KG1 (cell line): ENCODE measurements at places on chromosomes 1 and 21.

DNA sequence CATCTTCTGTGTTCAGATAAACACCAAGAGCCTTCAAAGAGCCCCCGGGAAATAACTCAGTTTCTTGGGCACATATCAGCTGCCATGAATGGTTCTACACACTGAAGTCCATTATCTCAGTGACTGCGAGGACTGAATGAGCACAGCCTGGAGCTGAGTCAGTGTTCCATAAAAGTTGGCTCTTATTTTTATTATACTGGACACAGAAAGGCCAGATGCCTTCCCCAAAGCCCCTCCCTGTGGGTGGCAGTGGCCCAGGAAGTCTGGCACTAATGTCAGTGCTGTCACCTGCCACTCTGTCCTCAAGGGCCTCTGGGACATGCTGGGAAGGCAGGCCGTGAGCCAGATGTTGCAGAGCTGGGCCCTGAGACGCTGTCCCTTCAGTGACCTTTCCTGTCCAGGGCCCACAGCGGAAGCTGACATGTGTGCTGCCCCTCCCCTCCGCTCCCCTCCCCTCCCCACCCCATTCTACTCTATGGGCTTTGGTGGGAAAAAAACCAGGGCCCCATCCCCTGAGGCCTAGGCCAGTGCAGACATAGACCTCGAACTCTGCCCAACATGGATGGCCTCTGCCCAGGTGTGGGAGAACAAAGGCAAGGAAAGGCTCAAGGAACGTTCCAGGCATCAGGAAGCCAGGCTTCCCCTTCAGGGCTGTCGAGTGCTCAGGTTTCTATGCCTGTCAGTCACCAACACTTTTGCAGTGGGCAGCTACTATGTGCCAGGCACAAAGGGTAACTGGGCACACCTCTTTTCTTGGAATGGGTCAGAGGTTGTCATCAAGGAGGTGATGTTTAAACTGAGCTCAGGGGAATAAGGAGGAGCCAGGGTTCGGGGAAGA is 22.4 kb upstream of the NPPB start:
- no peak for DNase-seq

DNA sequence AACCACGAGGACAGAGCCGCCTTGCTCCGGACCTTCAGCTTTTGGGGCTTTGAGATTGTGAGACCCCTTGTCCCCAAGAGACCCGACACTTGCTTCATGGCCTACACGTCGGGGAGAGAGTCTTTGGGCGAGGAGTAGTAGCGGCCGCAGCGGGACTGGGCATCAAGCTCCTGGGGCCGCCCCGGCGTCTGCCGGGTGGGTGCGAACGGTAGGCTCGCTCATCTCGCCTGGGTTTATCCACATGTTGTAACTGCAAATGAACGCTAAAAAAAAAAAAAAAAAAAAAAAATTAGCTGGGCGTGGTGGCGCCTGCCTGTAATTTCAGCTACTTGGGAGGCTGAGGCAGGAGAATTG is 27.9 kb upstream of the RLF start:
- no peak for DNase-seq

GRCh38 chr1:118979754-118980575 is 8.2 kb downstream of the TBX15 start:
- no peak for DNase-seq

DNA sequence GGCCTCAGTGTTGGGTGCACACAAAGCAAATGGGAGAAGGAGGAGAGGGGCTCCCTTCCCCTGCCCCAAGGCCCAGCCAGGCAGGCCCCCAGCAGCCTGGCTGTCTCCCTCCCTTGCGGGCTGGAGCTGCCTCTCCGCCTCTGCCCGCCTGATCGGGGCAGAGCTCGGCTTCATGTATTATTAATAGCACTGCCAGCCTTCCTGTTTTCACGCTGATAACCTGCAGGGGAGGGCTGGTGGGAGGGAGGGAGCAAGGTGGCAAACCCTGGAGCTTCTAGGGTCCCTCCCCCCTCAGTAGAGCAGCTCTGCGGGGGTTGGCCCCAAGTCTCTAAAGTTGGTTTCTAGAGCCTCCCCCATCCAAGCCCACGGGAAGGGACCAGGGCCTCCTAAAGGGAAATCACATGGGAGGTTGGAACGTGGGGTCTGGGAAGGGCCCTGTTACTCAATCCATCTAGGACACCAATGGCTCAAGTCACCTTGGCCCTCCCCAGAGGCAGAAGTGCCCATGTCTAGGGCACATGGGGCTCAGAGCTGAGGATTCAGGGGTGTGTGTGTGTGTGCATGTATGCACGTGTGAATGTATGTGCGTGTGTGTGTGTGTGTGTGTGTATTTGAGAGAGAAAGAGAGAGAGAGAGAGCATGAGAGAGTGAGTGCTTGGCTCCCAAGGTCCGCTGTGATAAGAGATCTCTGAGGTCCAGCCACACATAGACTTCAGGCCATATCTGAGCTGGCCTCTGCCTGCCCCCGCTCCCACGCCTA is 21.8 kb upstream of the POU3F1 start:
- no peak for DNase-seq

GRCh38 chr21:43269957-43270705 is 101.3 kb downstream of the CRYAA start:
- no peak for DNase-seq

DNA sequence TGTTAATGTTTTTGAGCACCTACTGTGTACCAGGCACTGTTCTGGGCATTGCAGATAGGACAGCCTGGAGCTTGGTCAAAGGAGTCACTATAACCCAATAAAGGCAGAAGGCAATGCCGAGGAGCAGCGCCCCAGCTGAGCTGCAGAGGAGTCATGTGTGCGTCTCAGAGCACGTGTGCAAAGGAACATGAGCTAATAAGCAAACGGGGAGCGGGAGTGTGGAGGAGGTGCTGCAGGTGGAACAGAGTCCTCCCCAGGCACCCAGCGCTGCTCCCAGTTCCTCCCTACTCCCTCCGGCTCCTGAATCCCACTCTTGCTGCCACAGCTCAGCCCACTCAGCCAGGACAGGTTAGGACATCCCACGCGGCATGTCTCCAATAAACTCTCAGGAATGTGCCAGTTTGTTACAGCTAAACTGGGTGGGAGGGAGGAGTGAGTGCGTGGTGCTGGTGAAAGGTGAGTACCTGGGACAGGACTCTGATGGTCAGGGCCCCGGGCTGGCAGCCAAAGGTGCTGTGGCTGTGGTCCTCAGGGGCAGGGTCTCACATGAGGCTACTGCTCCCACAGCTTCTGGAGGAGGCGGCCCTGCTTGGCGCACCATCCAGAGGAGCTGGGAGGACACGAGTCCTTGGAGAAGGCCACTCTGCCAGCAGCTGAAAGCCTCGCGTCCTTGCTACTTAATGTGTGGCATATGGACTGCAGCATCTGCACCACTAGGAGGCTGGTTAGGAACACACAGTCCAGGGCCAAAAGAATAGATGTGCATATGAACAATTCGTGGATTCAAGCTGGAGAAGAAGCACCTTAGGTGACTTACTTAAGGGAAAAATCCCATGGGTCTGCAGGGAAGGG is 52.3 kb downstream of the GRIK3 start:
- no peak for DNase-seq

GRCh38 chr21:32917362-32918135 is 108.2 kb upstream of the OLIG2 start:
- DNase-seq: no peak

GRCh38 chr1:5907386-5907785 is 84.8 kb downstream of the NPHP4 start:
- DNase-seq: no peak

DNA sequence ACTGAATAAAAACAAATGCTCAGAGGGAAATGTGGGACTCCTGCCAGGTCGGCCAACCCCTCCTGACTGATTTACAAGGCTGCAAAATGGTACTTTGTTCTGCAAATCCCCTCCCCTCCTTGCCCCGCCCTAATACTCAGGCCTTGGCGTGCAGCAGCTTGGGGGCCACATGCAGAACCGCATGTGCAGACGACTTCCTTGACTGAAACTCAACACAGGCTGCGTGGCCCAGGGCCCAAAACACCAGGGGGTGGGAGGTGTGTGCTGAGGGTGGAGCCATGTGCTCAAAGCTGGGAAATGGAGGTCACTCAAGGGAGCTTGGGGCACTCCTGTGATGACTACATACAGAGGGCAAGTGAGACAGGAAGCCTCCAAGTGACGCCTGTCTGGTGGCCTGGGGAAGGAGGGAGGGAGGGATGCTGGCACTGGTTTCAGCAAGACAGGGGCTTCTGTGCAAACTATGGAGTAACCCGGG is 87.2 kb downstream of the MRPL37 start:
- no peak for DNase-seq

DNA sequence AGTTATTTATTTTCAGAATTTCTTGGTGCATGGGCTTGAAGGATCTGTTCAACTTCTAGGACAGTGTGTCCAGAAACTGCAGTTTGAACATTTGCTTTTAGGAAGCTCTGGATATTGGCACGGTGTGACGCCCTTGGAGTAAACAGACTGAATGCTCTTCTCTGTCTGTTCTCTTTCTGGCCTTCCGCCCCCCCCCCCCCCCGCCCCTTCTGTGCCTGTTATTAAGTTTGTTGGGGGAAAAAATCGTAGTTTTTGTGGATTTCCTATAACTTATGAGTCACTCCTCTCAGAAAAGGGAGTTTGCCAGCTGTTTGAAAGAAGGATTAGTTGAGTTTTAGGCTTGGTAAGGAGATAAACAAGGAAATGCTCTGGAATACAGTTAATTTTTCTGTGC is 1.2 kb downstream of the KCTD3 start:
- no peak for DNase-seq

DNA sequence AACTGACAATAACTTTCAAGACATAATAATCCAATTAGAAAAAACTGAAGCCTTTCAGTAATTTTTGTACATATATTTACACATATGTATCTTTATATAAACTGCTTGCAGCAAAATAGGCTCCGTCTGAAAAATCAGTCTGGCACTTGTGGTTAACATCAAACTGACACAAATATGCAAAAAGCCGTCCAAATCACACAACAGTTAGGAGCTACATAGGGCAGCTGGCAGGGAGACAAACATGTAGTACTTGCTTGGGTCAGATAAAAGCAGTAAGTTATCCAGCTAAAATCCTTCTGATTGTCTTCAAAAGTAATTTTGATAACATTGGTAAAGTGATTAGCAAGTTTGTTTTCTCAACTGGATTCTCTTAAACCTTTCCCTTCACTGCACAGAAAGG is 14.7 kb upstream of the GUCA2A start:
- no peak for DNase-seq

DNA sequence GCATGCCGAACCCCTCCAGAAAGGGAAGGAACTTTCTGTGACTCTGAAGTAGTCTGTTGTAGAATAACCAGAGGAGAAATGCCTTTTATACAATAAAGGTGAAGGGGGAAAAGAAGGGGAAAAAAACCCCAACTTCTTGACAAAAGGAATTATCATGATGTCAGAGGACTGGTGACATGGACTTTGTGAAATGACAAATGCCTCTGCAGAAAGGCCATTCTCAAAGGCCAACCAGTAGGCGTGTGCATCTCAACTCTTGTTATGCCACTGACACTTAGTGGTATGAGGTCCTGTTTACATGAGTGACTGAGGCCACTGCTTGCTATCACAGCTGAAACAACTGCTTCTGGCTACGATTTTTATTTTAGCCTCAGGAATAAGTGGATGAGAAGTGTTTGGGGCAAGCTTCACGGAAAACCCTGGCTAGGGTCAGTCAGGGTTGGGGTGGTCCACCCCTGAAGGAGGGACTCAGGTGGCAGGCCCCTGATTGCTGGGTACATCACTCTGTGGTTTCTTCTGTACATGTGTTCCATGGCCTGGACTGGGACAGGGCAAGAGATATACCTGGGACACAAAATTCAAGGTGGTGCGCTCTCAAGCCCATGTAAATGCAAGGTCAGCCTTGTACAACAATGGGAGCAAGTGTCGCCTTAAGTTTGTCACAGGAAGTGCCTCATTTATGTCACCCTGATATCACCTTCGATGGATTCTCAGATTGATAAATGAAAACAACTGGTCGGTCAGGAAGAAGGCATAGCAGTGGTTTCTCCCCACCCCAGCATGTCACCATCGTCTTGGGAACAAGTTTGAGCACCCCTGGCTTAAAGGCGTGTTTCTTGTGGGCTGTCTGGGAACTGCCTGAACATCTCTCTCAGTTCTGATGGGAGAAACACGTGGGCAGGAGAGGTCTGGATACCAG is 12.4 kb downstream of the RUNX1 start:
- DNase-seq: no peak

GRCh38 chr1:221994274-221994698 is 252.4 kb upstream of the DUSP10 start:
- DNase-seq: no peak

DNA sequence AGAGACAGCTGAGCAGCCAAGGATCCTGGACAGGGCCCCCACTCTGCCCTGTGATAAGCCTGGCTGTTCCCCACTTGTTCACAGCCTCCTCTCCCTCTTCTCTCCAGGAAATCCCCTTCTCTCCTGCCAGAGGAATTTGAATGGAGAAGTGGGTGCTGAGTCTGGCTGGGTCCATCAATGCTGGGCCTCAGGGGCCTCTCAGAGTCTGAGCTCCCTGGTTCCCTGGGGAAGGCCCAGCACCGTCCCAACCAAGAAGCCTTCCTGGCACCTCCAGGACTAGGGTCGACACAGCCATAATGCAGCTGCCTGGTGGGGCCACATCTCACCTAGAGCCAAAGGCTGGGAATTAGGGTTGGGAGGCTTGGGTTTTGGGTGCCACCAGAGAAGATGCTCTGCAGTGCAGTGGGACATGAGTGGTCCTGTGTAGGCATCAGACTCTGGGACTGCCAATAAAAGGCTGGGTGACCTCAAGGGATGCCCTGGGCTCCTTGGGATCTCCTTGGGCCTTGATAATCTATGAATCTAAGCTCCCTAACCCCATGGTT is 2.5 kb downstream of the MYBPH start:
- no peak for DNase-seq

GRCh38 chr1:3932156-3932919 is 32.3 kb upstream of the C1orf174 start:
- DNase-seq: no peak

DNA sequence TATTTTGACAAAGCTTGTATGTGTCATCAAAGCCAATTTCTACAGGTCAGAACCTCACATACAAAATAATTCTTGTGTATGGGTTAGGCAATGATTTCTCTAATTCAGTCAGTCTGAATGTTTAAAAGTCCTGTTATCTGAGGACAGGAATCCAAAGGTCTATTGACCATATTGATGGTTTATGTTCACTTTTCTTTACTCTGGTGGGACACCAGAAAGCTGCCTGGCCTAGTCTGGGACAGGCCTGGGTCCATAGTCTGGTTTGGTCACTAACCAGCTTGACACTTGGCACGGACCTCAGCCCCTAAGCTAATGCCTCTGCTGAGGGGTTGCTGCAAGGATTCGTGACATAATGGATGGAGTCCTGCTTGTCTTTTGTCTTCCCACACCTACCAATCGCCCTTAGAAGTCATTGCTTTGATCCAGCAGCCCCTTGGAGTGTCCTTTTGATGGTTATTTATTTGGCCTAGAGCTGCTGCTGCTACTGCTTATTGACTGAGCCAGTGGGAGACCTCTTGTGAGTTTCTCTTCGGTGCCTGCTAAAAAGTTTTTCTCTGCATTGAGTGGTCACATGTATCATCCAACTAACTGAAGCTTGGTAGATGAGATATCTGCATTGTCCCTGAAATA is 15.7 kb downstream of the IFNAR2 start:
- DNase-seq: no peak

GRCh38 chr1:202192770-202193613 is 607 bp upstream of the LGR6 start:
- DNase-seq: no peak
